GF-D8 (cell line): ENCODE measurements at places on chromosomes 7 and 10.

DNA sequence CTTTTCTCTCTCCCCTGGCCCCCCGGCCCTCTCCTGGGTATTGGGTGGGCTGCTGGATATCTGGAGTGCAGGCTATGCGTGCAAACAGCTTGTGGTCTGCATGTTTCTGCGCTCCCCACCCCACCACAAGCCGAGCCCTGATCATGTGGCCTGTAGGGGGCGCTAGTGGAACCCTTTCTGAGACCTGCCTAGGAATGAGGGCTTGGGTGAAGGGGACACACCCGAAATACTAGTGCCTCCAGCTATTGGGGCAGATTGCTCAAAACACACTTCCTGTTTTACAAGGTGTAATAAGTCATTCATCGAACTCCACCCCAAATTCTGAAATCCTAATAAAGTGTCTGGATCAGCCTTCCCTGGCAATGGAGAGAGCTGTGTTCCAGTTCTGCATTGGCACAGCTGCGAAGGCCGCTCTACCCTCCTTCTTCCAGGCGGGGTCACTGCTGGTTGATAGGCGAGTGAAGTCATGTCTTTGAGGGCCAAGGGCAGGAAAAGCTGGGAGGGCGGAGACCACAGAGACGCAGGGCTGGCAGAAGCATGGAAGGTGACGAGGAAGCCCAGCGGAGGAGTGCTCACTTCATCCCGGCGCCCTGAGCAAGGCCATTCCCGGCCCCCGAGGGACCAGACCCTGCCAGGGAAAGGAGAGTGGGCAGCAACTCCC is 19.8 kb upstream of the PRRT4 start:
- DNase-seq = no peak

DNA sequence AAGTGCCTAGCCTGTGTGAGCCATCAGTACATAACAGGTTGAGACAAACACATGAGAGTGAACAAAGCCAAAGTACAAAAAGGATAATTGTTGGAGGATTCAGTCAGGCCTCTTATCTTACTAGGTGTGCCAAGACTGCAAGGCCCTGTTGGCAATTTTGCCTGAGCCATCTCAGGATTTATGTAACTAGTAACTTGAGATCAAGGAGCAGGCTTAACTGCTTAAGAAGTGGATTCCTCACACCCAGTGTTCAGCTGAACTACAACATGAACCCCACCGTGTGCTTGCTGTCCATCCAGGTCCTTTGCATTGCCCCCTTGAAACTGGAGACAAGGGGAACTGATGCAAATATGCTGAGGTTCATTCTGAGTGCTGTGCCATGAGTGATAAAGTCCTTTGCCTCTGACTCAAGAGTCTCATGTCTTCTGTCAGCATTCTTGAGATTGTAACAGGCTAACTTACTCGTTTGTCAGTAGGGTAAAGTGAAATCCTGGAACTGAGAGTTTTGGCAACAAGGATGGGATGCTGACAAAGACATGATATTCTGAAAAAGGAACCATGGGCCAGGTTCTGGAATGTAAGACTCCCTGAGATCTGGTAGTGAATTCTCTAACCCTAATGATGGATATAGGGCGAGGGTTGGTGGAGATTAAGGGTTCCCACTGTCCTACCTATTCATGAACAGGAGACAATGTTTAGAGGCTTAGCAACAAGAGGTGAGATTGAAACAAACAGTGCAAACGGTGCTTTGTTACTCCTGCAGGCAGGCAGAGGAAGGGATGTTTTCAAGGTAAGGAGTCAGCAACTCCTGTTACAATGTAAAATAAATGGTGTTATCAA is 44.1 kb upstream of the GATAD1 start:
- no peak for DNase-seq

DNA sequence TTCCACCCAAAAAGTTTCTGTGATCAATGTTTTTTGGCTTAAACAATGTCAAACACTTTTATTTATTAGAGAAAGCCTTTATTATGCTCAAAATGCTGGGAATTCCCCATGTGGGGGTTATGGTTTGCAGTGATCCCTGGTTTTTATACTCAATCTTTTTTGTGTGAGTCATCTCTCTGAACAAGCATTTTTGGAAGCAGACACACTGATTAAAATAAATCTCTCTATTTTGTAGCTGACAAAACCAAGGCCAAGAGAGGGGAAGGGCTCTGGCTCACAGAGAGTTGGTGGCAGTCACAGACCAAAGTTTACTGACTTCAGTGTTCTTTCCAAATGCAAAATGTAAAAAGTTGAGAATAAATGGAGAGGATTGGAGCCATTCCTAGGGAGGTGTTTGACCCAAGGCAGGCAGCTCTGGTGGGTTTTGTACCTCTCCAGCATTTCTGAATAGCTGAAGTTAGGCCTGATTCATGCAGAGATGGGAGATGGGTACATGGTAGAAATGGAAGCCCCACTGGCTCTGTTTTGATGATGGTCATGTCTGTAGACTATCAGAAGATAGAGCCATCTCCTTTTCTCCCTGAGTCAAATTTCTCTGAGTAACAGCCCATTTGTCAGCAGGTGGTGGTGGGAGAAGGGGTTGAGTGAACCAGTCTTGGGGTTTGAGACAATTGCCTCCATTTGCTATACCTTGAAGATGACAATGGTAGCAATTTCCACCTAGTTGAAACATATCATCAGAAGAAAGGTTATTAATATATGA is 45.4 kb upstream of the NAMPT start:
- no peak for DNase-seq

DNA sequence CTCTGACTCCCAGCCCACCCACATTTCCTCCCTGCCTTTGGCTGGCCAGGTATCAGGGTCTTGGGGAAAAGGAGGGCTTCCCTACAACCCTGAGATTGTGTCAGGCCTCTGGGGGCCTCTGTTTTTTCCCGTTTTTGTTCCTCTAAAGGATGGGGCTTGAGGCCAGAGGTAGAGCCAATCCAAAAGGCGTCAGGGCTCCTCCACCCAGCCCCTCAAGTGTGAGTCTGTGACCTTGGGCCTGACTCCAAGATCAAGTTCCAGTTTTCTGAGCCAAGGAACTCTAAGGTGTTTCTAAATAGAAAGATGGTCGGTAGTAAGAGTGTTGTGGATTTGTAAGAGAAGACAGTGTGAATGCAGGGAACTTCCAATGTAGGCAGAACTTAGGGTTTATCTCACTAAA is 6.6 kb downstream of the EEPD1 start:
- no peak for DNase-seq

GRCh38 chr7:50631639-50632038 is 66.4 kb upstream of the DDC start:
- no peak for DNase-seq

DNA sequence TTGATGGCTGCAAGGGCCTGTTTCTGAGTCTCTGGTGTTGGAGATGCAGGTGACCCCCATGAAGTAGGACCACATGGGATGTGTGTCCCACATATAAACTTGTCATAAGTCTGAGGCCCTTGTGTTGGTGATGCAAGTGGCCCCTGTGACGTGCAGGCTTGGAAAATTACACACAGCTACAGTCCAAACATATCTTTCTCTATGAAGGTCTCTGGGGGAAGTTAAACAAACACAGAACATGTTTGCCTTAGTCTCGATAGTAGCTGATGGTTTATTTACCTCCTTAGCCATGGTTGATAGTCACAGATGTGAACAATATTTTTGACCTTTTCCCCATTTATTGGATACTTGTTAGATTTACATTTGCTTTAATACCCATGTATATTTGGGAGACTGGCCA is 64.7 kb downstream of the ADCY1 start:
- no peak for DNase-seq
